NCI-H345 (cell line): ENCODE measurements at places on chromosomes 3 and 15.

GRCh38 chr15:78365917-78366316 lies 25.8 kb downstream of the CRABP1 start:
- DNase-seq = no peak

DNA sequence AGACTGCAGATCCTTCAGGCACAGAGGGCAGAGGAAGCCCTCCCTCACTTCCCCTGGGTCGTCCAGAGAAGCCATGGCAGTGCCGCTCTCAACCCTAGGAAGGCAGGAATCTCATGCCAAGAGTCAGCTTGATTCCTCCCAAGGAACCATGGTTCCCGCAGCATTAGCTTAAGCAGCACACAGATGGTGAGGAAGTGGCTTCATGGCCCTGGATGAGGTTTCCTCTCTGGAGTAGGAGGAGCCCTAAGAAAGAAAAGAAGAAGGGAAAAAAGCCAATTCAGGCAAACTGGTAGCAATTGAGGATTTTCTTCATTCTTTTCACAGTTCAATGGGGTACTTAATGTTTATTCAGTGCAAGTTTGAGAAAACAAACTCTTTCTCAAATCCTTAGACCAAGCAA lies 2.9 kb downstream of the RBSN start:
- no peak for DNase-seq

DNA sequence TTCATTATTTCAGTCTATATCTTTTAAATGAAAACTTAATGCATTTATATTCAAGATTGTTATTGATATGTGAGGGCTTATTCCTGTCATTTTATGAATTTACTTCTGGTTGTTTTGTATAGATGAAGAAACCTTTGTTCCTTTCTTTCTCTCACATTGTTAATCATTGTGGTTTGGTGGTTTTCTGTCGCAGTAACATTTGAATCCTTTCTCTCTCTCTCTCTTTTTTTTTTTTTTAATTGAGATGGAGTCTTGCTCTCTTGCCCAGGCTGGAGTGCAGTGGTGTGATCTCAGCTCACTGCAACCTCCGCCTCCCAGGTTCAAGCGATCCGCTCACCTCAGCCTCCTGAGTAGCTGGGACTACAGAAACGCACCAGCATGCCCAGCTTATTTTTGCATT lies 22.1 kb downstream of the AGBL1 start:
- DNase-seq = no peak

DNA sequence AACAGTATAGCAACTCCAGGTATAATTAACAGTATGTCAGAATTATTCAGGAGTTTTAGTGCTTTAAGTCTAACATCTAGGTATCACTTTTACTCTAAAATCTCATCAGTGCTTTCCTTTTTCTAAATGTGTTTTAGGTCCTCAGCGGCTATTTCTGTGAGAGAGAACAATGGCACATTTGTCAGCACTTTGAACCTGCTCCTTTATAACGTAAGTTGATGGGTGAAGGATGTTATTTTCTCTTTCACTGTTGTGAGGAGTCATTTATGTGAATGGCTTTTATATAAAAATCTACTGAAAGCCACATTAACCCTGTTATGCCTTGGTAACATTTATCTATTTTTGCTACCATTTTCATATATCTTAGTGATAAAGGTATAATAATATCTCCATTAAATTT lies 22.8 kb downstream of the ZPLD1 start:
- DNase-seq = no peak

GRCh38 chr3:149844091-149844490 lies 31.1 kb downstream of the RNF13 start:
- DNase-seq = no peak

DNA sequence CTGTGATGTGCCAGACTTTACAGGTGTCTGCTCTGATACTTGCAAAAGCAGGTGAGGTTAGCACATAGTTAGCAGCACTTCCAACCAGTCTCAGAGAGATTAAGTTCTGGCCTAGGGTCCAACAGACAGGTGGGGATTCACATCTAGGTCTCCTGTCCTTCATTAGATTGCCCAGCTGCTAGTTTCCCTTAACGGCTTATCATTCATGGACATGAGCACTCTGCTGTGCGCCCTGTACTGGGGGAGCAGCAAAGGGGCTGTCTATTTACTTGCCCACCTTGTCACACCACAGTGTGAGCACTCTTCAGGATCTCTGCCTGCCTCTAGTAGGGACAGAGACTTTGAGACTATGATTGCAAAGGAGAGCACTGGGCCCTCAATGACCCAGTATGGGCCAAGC lies 8.7 kb downstream of the SPSB4 start:
- DNase-seq = no peak

GRCh38 chr3:45617430-45618080 lies 23.0 kb downstream of the LIMD1 start:
- DNase-seq = no peak

GRCh38 chr3:143668924-143669790 lies 179.1 kb downstream of the SLC9A9 start:
- no peak for DNase-seq

- DNase-seq = peak; percentile 32
These were observed 1.8 kb downstream of the ARHGEF26 start for GRCh38 chr3:154122912-154123559.

DNA sequence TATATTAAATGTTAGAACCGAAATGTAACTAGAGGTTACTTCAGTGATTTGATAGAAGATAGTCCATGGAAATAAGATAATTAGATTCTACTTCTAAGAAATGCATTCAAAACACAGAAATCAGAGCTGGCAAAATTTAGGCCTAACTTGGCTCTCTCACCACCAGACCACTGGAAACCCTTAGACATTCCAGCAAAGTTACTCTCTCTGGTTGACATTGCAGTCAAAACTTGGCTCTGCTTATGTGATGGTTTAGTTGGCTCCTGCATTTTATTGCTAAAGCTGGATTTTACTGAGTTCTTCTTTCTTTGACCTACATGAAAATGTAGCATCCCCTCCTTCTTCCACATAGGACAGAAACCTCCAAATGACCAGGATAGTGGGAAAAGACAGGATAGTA lies 35.4 kb upstream of the CBLB start:
- no peak for DNase-seq

DNA sequence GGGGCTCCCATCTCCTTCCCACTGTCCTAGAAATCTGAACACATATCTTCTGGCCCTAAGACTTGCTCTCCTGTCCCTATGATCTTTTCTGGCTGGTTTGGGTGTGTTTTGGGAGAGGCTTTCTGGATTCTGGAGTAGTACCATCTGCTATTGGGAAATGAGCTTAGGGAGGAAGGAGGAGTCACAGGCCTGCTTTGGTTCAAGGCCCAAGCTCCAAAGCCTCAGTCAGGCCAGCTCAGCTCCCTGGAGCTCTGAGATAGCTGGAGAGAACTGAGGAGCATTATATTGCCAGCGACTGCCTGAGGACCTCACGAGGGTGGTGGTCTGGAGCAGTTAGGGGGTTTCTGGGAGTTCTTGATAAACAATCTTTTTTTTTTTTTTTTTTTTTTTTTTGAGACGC lies 18.7 kb downstream of the RASGRF1 start:
- DNase-seq = no peak

- peak; percentile 24 for DNase-seq
These were observed 376.5 kb downstream of the MECOM start for GRCh38 chr3:169286992-169287391.

DNA sequence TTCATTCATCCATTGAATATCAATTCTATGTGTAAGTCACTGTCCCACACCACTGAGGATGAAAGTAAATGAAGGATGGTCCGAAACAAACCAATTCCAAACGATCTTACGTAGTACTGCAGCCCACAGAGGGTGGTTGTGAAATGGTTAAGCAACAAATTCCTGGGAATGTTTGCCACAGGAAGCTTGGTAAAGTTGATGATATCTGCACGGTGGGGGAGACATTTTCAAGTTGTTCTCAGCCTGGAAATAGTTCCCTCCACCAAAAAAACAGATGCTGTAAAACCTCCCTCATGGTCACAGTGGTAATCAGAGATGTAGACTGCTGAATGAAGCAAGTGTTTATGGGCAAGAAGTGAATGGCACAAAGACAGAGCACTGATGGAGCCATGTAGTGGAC lies 35.9 kb upstream of the BNC1 start:
- DNase-seq = no peak

DNA sequence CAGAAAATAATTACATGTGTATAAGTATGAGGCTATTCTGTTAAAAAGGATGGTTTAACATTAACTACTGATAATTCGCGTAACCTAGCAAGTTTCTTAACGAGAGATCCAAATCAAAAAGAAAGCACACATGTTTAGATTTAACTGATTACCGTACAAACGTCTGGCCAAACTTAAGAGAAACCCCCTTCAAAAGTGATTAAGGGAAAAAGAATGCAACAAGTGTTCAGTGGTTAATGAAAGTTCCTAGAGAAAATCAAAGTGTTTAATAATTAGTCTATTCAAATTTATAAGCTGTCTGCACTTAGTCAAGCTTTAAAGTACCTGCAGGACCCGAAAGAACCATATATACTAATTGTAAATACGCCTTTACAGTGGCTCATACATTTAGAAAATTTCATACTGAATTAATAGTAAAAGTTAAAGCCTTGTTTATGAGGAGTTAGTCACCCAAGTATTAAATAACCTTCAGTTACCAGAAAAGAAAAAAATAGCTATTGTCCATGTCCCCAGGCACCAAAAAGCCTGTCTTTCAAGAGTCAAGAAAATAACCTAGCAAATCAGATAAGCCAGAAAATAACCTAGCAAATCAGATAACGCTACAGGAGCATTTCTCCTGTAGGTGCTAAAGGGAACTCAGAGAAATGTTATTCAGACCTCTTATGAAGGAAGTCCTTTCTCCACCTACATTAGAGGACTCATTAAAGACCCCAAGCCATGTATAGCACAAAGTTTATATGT lies 34.6 kb downstream of the ZNF589 start:
- DNase-seq = no peak

DNA sequence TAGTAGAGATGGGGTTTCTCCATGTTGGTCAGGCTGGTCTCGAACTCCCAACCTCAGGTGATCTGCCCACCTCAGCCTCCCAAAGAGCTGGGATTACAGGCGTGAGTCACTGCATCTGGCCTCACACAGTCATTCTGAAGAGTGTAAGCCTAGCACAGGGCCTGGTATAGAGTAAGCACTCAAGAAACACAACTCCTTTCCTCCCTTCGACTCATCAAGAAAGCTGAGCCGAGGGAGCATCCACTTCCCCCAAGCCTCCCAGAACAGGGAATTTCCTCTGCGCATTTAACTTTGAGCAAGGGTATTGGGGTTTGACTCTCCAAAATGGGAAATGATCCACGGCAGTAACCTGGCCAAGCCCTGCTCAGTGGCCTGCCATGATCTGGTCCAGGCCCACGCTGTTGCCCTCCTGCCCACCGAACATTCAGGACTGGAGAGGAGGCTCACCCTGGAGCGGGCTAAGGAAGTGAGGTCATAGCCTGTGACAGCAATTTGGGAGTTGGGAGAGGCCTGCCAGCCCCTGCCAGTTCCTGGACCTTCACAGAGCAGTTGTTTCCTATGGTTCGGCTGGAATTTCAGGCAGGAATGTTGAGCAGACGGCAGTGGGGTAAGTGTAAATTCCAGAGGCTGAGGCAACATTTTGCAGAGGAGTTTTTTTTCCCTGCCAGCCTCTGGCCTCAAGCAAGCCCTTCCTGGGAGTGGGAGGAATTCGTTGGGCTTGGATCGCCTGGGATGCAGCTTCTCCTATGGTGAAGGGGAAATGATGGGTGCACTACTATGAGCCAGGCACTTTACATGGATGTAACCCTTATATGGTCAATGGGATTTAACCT lies 21.2 kb upstream of the SMAD3 start:
- DNase-seq = no peak

GRCh38 chr15:75545064-75545463 lies 34.1 kb downstream of the PTPN9 start:
- DNase-seq = no peak

- DNase-seq = peak; percentile 51
These were observed 6.5 kb upstream of the TM4SF18 start for GRCh38 chr3:149339931-149340309.

DNA sequence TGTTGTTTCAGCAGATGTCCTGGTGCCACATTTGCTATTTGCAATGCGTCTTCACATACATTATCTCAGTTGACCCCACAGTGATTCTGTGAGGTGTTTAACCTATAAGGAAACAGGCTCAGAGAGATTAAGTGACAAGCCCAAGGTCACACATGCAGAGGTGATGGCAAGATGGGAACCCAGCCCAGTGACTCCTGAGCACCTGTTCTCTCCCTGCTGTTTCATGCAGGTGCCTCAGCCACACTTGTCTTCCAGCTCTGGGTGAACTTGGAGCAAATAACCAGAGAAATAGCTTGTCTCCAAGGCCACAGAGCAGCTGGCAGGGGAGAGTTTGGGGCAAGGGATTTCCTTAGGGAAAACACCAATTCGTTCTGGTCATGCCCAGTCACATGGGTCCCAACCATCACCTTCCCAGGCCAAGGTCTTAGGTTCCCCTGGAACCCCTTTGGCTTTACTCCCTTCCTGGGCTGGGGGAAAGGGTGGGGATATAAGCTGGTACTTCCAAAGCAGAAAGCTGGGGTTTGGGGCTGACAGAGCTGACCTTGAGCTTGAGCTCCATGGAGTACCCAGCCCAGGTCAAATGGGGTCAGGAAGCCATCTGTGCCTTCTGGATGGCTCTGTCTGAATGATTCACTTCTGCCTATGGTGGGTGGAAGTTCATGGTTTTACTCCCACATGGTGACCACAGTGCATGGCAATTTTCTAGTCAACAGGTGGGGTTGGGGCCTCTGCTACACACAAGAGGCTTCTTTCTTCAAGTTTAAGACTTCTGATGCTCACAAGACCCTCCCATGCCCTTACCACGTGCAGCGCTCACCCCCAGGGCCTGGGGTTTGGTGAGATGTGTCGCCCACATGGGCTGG lies 22.4 kb downstream of the LIPC start:
- no peak for DNase-seq

GRCh38 chr3:148307443-148307843 lies 390.3 kb upstream of the AGTR1 start:
- DNase-seq = no peak

GRCh38 chr3:157533298-157534070 lies 30.3 kb upstream of the VEPH1 start:
- no peak for DNase-seq

DNA sequence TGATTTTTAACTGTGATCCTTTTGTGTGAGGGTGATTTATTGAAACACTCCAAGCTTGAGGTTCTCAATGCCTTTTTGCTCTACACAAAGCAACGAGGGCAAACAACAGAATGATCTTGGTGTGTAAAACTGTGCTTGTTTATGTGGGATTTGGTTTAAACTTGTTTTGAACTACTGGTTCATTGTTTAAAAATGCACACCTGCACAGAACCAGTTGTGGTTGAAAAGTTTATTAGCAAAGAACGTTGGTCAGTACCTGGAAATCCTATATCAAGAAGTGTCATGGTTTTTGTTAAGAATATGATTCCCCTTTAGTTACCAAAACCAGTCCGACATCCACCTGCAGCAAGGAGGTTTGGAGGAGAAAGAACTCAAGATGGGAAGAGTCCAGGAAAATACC lies 239.4 kb downstream of the WNT5A start:
- no peak for DNase-seq

GRCh38 chr3:111838133-111838532 lies 20.9 kb upstream of the PHLDB2 start:
- no peak for DNase-seq

DNA sequence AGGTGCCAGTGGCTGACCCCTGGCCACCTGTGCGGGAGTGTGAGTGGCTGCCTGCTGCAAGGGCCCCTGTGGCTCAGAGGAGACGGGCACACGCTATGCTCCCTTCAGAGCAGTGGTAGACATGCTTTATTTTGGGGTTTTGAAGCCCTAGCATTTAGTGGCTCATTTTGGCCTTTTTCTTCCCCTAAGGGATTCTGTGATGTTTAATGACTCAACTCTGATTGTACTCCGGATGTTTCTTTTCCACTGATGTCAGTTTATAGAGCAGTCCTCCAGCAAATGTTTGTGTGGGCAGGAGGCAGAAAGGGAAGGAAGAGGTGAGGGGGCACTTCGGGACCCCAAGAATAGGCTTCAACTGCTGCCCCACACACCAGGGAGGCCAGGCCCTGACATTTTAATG lies 288.9 kb upstream of the C2CD4B start:
- no peak for DNase-seq
